Renal cortical epithelial cell (primary cell): ENCODE measurements at places on chromosomes 13 and 19.

GRCh38 chr13:91313103-91313502 is 34.4 kb upstream of the MIR17HG start:
- peak; percentile 23 for DNase-seq

GRCh38 chr19:49889687-49890348 is 6.9 kb downstream of the IL4I1 start:
- peak; percentile 50 for DNase-seq

- no peak for DNase-seq
Observed at GRCh38 chr13:111595791-111596190, 275.3 kb downstream of the TEX29 start.

GRCh38 chr13:73325723-73326558 is 267.1 kb downstream of the KLF5 start:
- peak; percentile 93 for DNase-seq

GRCh38 chr19:48085076-48085475 is 25.5 kb downstream of the PLA2G4C start:
- DNase-seq = no peak

DNA sequence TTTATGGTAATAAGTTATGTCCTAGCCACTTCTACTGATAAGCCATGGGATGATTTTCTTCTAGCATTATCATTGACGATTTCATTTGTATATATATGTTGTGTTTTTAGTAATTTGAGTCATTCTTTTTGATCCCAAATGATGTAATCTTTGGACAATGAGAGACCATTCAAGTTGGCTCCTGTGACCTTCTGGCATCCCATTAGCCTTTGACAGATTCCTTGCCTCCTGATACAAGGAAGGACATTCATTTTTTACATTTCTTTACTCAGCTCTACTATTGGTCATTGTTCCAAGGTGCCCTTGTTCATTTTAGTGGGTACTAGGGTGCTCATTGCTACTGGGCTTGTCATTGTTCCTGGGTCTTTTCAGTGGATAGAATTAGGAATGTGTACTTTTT is 35.3 kb upstream of the MYCBP2 start:
- no peak for DNase-seq

DNA sequence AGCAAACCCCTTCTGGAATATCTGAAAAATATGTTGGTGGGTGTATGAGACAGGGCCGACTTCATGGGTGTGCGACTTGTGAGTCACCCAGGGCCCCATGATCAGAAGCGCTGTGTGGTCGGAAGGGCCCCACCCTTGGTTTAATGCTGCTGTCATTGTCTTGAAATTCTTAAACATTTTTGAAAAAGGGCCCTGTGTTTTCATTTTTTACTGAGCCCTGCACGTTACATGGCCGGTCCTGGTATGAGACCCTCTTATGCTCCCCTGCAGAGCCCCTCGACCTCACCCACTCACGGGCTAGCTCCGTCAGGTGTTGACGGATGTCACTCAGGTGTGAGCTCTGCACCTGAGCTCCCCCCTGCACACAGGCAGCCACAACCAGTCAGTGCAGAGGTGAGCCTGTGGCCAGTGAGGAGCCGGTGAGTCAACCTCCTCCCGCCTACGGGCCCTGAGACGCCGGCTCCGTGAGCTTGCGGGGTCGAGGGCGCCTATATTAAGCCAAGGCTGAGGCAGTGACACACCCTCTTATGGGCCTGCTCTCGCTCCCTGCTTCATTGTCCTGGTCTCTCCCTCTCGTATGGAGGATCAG is 27.7 kb downstream of the GADD45B start:
- DNase-seq = peak; percentile 47

DNA sequence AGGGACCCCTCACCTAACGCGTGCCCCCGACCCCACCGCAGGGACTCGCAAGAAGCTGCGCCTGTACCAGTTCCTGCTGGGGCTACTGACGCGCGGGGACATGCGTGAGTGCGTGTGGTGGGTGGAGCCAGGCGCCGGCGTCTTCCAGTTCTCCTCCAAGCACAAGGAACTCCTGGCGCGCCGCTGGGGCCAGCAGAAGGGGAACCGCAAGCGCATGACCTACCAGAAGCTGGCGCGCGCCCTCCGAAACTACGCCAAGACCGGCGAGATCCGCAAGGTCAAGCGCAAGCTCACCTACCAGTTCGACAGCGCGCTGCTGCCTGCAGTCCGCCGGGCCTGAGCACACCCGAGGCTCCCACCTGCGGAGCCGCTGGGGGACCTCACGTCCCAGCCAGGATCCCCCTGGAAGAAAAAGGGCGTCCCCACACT is 4.7 kb upstream of the MYBPC2 start:
- DNase-seq = peak; percentile 71

DNA sequence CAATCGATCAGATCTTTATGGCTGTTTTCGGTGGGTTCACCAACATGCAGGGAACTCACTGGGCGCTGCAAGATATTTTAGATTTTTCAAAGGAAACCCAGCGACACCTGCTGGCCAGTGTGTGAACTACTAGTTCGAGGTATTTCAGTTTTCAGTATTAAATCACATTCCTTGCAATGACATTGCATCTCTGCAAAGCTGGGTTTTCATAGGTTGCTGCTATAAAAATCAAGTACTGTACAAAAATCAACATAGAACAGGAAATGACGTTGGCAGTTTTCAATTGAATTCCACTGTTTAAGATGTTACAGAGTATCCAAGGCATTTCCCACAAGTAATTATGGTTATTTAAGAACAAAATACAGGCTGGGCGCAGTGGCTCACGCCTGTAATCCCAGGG is 17.6 kb downstream of the LIG1 start:
- DNase-seq = peak; percentile 45

DNA sequence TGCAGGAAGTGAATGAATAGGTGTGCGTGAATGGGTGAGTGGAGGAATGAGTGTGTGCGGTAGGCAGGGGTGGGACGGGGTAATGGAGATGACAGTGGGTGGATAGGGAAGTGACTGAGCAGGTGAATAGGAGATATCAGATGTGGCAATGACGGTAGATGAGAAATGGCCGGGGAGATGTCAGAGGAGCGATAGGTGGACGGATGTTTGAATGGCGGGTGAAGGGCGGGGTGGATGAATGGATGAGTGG is 1.5 kb downstream of the TTC9B start:
- DNase-seq = no peak
